HT-29 (cell line): ENCODE measurements at places on chromosomes 13 and 19.

DNA sequence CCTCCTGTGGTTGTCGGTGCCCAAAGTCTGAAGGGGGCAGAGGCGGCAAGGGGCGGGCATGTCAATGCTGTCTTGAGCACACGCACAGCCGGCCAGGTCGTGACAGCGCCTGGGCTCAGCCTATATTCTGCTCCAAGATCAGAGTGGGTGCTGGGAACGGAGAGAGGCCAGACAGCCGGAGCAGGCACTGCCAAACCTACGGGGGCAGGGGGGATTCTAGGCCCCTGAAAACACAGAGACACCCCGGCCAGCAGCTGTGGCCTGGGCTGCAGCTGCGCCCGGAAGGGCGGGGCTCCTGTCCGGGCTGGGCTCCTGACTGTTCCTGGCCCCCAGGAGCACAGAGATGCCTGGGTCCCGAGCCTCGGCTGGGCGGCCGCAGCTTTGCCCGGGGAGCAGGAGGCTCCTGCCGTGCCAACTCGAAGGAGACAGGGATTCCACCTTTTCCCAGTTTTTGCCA, 2662.9 kb upstream of the PCDH20 start:
- DNase-seq, result no peak

GRCh38 chr19:51595190-51596175, 24.4 kb downstream of the ZNF175 start:
- DNase-seq, result no peak

GRCh38 chr13:98664047-98664446, 87.1 kb upstream of the STK24 start:
- DNase-seq, result peak; percentile 18

- DNase-seq, result no peak
These were observed 28.2 kb downstream of the CLEC17A start for GRCh38 chr19:14611051-14611450.

DNA sequence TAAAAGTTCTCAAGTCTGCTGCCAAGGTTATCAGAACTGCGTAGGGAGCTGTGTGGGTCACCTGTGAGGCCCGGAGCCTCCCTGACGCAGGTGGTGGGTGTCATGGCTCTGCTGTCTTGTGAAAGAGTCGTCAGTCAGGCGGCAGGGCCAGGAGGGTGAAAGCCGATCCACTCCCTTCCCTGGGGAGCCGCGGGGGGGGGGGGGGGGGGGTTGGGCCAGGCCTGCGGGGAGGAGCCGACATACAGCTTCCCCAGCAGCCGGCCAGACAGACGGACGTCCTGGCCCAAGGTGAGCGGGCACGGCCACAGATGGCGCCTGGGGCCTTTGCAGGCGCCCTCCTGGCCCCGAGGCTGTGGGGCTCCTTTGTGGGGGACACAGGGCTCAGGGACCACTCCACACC, 12.4 kb downstream of the SBNO2 start:
- peak; percentile 51 for DNase-seq

DNA sequence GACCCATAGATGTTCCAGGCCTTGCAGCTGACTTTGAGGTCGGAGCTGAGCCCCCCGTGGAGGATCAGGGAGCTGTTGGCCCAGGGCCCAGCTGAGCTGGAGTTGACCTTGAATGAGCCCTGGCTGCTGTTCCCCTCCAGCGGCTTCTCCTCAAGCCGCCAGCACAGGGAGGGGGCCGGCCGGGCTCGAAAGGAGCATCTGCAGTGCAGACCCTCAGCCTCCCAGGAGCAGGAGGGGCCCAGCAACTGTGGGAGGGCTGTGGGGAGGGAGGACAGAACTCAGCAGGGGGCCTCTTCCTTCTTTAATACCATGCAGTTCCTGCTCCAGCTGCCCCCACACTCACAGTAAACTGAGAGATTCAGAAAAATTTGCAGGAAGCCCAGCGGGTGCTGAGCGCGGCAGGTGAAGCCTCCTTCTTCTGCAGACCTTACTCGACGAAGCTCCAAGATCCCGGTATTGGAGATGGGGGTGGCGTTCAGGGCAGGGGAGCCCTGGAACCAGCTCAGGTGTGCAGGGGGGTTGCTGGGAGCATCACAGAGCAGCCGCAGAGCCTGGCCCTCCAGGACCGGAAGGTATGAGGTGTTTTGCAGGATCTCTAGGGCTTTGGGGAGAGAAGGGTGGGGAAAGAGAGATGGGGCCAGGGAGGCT, 2.6 kb downstream of the SIGLEC5 start:
- no peak for DNase-seq

GRCh38 chr13:97239306-97239705, 17.2 kb downstream of the MBNL2 start:
- no peak for DNase-seq
